ENCODE measurements at places on chromosomes 4 and X.

GRCh38 chr4:41670982-41671381 is 77.5 kb downstream of the PHOX2B start:
- DNase-seq: no peak

- no peak for DNase-seq
Measured at GRCh38 chr4:142558851-142559250, 287.2 kb downstream of the INPP4B start.

- no peak for DNase-seq
Measured at GRCh38 chrX:133307637-133308498, 89.7 kb upstream of the TFDP3 start.

- DNase-seq: no peak
Measured at GRCh38 chr4:38233727-38234480, 273.7 kb downstream of the PTTG2 start.

Measured in activated CD4-positive, CD25-positive, alpha-beta regulatory T cell (primary cell).